ENCODE measurements at places on chromosomes 7 and 10. TPM values are rescaled to one million over a fixed set of nuclear protein-coding genes. Genes with fewer than 3 reads are reported as not detected.

DNA sequence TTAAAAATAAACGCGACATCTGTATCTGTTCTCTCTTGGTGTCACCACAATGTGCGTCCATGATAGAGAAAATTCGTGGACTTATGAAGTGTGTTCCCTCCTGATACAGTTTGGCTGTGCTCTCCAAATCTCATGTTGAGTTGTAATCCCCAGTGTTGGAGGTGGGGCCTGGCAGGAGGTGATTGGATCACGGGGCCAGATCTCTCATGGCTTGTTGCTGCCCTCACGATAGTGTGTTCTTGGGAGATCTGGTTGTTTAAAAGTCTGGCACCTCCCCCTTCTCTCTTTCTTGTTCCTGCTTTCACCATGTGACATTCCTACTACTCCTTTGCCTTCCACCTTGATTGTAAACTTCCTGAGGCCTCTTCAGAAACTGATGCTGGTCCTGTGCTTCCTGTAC, 229.4 kb upstream of the MYO3A start:
- no peak for DNase-seq

GRCh38 chr7:152406491-152406890, 29.3 kb downstream of the KMT2C start:
- no peak for DNase-seq

DNA sequence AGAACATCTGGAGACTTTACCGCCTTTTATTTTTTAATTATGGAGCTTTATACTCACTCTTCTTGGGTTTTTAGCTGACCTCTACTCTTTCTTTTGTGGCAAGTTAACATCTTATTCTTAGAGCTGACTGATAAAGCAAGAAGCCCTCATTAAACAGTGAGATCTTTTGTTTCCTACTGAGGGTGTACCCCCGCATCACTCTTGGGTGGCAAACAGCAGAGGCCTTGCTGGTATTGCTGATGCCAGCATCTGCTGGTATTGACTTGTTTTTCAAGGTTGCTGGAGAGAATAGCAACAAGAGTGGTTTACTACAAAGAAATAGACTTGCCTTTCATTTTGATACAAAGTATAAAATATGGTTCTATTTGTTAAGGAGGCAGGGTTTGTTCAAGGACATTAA, 154.7 kb downstream of the ARID5B start:
- DNase-seq, result no peak

DNA sequence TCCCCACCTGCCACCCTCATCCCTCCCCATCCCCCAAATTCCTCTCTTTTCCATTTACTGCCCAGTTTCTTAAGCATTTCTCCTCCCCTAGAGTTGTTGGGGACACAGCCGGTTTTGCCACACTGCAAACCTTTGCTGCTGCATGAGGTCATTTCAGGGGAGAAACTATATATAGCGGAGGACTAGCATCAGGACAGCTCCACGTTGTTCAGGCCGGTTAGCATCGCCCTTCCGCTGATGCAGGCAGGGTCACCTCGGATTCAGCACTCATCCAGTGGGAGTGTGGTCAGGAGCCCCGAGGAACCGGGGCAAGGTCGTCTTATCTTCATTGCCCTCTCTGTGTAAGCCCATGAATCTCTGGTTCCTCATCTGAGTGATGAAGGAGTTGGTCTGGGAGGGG, 15.6 kb downstream of the UBTD1 start:
- no peak for DNase-seq

GRCh38 chr7:84975586-84976185, 211.2 kb downstream of the SEMA3D start:
- DNase-seq, result no peak

DNA sequence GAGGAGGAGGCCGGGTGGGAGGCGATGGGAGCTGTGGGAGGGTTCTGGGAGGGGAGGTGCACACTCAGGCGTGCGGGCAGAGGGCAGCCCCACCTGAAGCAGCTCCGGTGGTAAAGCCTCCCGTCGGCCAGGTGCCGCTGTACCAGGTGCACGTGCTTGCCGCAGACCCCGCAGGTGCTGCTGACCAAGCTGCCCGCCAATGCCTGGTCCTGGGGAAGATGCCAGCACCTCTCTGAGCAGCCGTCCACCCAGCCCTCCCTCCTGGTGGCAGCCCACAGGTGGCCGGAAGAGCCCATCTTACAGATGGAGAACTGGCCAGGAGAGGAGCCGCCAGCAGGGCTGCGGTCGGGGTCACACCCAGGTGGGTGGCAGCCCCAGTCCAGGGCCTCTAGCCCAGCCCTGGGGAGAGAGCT, 12.6 kb downstream of the MICALL2 start:
- no peak for DNase-seq

DNA sequence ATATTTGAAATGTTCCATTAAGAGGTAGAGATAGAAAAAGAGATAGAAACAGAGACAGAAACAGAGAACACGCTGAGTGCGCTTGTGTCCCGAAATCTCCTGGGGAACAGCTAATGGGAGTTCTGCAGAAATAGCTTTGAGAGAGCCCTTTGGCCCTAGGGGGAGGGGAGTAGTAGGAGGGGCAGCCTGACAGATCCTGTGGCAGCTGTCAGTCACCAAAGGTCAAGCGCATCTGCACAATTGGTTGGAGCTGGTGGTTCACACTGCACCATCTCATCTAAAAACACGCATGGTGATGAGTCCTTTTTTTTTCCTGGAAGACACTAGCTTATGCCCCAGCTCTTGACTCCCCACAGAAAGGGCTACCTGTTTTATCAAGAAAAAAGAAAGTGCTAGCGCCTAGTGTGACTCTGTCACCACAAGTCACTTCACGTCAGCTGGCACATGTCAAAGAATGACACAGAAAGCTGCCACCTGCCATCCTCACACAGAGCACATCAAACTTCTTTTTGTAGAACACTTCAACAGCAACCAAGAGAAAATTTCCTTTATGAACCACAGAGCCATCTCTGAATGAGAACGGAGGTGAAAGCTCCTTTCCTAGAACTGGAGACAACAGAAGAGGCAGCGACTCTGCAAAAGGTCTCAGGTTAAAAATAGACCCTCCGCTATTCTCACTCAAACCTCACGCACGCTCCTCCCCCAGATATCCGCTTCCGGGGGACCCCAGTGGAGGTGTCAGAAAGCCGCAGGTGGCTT, 125.7 kb downstream of the GFRA1 start:
- no peak for DNase-seq

DNA sequence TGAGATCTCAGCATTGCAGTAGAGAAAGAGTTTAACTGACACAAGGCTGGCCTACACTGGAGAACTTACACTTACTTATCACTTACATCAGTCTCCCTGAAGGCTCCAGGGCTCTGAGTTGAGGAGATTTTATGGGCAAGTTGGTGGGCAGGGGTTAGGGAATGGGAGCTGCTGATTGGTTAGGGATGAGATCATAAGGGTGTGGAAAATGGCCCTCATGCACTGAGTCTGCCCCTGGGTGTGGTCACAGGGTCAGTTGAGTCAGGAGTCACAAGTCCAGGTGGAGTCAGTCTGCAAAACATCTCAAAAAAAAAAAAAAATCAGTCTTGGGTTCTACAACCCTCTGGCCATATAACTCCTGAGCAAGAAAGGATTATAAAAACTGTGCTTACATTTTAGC, 60.5 kb downstream of the PPP1R17 start:
- DNase-seq, result no peak

DNA sequence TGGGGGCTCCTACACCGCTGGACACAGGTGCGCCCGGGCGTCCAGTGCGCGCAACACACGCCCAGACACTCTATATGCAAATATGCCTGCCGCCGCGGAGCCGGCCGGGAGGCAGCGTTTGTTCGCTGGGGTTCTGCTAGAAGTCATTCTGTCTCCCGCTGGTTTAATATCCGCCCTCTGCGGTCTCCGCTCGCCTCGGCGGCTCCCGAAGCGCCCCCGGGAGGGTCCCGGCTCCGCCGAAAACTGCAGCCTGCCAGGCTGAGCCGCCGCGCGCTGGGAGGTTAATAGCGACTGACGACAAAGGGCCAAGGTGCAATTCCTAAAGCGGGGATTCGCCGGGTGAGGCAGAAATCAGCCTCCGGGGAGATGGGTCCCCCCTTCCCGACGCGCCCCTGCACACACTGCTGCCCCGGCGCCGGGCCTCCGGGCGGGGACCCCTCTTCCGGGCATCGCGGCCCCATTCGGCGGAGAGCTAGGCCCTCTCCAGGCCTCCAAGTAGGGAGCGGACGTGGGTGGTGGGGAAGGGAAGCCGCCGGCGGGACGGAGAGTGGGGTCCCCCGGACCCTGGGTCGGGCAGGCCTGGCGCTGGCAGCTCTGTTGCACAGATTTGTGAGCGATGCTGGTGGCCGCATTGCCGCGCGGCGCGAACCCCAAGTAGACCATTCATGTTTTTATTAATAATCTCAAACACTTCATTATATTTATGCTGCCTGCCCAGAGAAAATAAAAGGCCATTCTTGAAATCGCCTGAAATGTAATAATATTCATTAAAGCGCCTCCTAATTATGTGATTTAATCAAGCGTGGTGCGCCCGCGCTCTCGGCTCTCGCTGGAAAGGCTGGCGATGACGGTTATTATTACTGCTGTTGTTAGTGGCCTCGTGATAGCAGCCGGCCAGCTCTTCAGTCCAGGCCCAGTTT, 9.1 kb downstream of the EN2 start:
- no peak for DNase-seq

ZNF679 gene
- not detected for total RNA-seq

- DNase-seq, result no peak
Measured at GRCh38 chr10:124917428-124918190, 24.3 kb upstream of the ZRANB1 start.

TMEM184A gene
- total RNA-seq, result not detected

GRCh38 chr7:142798451-142799436, 28.0 kb downstream of the PRSS2 start:
- no peak for DNase-seq

- no peak for DNase-seq
Measured at GRCh38 chr10:78211561-78212051, 177.9 kb downstream of the RPS24 start.

STOX1 gene
- total RNA-seq, result 0.11 TPM

DNA sequence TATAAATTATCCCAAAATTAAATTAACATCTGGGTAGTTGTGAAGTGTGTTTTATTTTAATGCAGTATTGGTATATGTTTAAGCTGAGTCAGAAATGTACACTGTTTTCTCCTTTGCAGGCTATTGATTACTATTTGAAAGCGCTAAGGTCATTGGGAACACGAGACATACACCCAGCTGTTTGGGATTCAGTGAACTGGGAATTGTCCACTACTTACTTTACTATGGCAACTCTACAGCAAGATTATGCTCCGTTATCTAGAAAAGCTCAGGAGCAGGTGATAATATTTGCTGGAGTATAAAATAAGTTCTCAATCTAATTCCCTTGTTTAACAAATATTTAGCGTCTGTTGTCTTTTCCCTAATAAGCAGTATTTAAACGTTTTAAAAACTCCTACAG, 27.9 kb downstream of the EDRF1 start:
- no peak for DNase-seq

MCM7 gene
- 114 TPM for total RNA-seq

- no peak for DNase-seq
Measured at GRCh38 chr7:13016592-13017332, 329.3 kb downstream of the ARL4A start.

GRCh38 chr7:2494191-2495130, 18.3 kb upstream of the GRIFIN start:
- no peak for DNase-seq

All from pulmonary artery endothelial cell (primary cell).